ENCODE measurements at places on chromosomes 2 and 18.

DNA sequence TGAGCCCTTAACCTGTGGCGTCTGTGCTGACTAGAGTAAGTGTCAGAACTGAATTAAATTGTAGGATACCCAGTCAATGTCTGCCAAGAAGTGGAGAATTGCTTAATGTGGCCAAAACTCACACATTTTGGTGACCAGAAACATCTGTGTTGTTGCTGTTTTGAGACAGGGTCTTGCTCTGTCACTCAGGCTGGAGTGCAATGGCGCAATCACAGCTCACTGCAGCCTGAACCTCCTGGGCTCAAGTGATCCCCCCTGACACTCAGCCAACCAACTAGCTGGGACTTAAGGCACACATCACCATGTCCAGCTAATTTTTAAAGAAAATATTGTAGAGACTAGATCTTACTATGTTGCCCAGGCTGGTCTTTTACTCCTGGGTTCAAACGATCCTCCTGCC lies 34.4 kb upstream of the RTN4 start:
- DNase-seq = no peak

- no peak for DNase-seq
Measured at GRCh38 chr2:27823135-27823534, 51.6 kb downstream of the MRPL33 start.

DNA sequence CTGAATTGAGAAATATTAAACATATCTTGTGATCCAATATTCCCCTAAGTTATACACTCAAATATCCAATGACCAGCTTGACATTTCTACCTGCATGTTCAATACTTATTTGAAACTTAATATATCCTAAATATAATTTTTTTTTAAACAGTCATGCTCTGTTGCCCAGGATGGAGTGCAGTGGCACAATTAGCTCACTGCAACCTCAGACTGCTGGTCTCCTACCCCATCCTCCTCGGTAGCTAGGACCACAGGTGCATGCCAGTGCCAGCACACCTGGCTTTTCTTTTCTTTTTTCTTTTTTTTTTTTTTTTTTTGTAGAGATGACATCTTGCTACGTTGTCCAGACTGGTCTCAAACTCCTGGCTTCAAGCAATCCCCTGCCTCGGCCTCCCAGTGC lies 4.2 kb downstream of the KYNU start:
- no peak for DNase-seq

GRCh38 chr2:43269074-43269572 lies 42.7 kb upstream of the ZFP36L2 start:
- no peak for DNase-seq

DNA sequence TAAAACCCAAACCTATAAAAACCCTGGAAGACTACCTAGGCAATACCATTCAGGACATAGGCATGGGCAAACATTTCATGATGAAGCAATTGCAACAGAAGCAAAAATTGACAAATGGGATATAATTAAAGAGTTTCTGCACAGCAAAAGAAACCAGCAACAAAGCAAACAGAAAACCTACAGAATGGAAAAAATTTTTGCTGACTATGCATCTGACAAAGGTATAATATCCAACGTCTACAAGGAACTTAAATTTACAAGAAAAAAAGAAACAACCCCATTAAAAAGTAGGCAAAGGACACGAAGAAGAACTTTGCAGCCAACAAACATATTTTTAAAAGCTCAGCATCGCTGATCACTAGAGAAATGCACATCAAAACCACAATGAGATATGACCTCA lies 28.8 kb downstream of the ZBTB14 start:
- no peak for DNase-seq

DNA sequence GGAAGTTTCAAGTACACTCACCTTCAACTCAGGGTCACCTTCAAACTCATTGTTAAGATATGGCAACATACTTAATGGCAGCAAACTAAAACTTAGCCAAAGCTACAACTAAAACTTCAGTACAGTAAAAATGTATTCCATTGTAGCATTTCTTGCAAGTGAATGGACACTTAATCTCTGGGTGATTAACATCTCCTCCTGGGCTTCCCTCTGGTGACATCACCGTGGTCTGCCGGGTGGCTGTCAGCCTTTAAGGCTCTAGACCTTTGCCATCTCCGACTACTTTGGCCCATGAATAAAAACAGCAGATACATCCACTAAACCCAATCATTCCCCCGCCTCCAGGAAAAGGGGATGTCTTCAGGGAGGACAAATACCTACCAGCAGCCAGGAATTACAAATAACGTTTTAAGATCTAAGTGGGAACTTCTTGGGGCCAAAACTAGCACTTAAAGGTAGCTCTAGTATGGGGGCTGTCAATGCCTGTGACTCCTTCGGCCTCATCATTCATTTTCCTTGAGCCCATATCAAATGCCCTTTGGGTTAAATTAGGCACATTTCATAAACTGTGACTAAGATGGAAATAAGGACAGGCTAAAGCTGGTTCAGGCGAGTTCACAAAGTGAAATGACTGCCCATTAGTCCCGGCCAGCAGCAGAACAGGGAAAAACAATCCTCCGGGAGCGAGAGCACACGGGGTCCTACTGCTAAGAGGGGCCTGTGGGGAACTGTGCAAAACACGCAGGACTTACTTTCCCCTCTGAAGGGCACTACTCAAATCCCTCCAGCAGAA lies 1.1 kb downstream of the TFCP2L1 start:
- peak; percentile 19 for DNase-seq

DNA sequence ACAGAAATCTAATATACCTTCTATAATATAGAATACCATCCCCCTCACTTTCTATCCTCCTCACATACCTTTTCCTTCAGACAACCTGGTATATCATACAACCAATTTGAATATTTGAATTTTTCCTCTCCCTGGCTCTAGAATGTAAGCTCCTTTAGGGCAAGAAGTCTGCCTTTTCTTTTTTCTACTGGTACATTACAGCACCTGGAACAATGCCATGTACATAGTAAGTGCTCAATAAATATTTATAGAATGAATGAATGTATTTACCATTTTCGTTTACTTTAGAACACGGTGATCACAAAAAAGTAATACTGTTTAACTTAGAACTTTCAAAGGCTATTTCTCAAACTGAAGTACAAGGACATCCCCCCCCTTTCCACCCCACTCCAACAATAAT lies 187.6 kb downstream of the STK39 start:
- no peak for DNase-seq

DNA sequence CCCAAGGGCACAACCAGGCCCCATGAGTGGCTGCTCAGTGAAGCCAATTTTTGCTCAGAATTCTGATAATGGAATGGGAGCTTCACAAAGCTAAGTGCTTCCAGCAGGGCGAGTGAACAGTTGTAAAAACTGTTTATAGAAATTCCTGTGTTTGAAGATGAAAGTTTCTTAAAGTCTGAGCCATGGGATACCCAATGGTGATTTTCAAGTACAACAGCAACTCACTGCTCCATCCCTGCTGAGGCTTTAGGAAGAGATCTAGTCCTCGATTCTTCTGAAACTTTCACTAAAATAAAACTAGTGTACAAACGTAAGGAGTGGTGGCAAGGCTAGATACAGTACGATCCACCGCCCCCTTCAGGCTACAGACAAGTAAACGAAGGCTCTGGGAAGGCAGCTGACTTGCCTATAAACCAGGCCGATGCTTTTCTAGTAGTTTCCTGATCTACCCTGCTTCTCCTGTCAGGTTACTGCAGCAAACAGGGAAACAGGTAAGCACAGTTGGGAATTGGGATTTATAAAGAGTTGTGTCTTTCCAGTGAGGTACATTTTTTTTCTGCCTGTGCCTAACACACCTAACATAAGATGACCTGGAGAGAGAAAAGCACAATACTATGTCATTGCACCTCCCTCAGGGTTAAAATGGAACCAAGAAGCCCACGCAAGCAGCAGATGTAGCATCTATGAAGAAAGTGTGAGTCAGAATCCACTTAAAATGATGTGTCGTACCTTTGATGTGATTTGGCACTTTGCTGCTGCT lies 108.7 kb downstream of the UXS1 start:
- peak; percentile 28 for DNase-seq

DNA sequence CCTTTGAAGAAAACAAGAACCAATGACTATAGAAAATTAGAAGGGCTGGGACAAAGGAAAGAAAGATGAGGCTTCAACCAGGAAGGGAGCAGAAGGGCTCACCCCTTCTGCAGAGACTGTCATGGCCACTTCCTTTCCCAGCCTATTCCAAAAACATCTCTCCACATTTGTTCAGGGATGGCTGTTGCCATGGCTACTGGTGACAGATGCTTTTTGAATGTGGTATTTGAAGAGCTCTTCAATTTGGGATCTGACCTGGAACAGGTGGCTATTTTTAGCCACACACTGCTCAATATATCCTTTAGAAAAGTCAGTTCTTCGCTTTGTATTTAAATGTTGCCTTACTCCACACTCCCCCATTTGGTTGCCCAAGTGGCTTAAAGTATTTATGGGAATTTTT lies 64.1 kb upstream of the LCLAT1 start:
- no peak for DNase-seq

GRCh38 chr2:85250045-85250444 lies 77.7 kb downstream of the TGOLN2 start:
- no peak for DNase-seq

GRCh38 chr2:169240405-169240804 lies 121.9 kb downstream of the LRP2 start:
- DNase-seq = no peak

- no peak for DNase-seq
Measured at GRCh38 chr2:119280680-119281079, 57.0 kb downstream of the STEAP3 start.

DNA sequence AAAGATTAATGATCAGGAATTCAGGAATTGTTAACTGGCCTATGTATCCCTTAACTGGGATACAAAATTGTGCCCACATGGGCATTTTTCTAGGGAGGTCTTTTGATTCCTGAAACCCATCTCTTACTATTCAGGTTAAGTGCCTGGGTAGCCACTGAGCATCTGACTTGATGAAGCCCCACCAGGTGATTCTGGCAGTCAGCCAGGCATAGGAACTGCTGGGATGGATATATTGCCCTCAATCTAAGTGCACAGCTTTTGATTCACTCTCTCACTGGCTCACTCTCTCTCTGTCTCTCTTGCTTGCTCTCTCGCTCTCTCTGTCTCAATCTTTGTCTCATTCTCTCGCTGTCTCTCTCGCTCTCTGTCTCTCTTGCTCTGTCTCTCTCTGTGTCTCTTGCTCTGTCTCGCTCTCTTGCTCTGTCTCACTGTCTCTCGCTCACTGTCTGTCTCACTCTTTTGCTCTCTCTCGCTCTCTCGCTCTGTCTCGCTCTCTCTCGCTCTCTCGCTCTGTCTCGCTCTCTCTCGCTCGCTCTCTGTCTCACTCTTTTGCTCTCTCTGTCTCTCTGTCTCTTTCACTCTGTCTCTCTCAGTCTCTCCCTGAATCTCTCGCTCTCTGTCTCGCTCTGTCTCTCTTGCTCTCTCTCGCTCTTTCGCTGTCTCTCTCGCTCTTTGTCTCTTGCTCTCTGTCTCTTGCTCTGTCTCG lies 22.3 kb downstream of the INPP1 start:
- DNase-seq = no peak

- DNase-seq = no peak
Measured at GRCh38 chr18:55856229-55856628, 268.2 kb upstream of the TCF4 start.

- no peak for DNase-seq
Measured at GRCh38 chr2:43831543-43832294, 6.9 kb downstream of the ABCG5 start.

GRCh38 chr18:50320719-50321118 lies 33.2 kb upstream of the CXXC1 start:
- DNase-seq = no peak

DNA sequence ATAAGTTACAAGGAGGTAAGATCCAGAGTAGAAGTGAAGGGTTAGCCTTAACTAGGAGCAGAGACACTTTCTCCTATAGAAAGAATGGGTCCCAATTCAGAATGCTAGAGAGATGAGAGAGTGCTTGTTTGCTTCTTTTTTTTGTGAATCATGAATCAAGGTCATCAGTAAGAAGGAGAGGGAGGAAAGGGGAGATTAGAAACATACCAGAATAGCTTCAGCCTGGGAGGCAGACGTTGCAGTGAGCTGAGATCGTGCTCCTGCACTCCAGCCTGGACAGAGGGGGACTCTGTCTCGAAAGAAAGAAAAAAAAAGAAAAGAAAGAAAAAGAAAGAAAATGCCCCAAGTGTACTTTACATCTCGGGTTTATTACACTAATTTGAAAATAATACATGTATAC lies 55.8 kb upstream of the SLC35F5 start:
- DNase-seq = no peak

DNA sequence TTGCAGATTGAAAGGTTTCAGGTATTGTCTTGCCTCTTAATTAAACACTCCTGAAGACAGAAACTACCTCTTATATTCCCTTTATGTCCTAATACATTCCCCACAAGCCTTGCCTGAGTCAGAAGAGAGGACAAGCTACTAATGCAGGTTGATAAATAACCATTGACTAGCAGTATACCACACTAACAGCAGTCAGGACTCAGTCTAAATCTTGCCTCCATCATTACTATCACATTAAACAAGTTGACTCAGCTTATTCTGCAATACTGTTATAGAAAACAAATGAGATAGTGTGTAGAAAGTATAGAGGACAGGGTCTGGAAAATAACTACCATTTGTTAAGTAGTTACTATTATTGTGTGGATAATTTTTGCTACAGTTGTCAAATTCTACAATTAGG lies 63.8 kb downstream of the TTC21B start:
- no peak for DNase-seq

DNA sequence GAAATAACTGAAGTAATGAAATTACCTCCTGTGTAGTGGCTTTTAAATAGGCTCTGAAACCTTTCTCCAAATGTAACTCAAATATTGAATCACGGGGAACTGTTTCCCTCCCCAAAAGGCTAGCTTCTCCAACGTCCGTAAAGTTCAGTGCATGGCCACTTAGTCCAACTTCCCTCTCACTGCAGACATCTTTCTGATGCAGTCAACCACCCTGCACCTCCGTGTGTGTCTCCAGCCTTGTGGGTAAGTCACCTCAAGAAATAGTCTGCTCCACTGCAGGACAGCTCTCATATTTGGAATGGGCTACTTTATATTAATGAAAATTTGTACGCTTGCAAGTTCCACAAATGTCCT lies 152.5 kb upstream of the CYRIA start:
- DNase-seq = no peak

DNA sequence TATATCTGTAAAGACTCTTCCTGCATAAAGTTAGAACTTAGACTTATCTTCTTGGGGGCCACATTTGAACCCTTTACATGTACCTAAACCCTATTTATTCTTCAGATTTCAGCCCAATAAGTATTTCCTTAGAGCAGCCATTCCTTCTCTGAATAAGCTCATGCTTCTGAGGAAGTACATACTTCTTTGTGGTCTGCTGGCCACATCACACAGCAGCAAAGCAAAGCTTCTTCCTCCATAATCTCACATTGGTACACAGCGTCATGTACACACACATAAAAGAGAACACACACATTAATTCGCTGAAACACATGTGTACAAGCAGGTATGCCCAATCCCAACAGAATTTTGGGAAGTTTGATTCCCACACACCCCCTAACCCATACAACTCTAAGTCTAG lies 331.0 kb downstream of the CDH2 start:
- DNase-seq = no peak
